ENCODE measurements at places on chromosomes 3 and 15. TPM values are rescaled to one million over a fixed set of nuclear protein-coding genes. Genes with fewer than 3 reads are reported as not detected.

DNA sequence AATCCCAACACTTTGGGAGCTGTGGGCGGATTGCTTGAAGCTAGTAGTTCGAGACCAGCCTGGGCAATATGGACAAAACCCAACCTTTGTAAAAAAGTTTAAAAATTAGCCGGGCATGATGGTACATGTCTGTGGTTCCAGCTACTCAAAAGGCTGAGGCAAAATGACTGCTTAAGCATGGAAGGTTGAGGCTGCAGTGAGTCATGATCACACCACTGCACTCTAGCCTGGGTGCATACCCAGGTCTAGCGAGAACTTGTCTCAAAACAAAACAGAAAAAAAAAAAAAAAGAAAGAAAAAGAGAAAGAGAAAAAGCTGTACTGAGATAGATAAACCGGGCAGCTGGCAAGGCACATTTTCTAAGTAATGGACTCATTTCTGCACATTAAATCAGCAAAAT is 10.6 kb downstream of the ARPP19 start:
- DNase-seq, result no peak

GRCh38 chr15:70818580-70818979 is 35.4 kb downstream of the LARP6 start:
- DNase-seq, result no peak

- no peak for DNase-seq
These were observed 37.7 kb upstream of the GNB5 start for GRCh38 chr15:52228921-52229320.

DNA sequence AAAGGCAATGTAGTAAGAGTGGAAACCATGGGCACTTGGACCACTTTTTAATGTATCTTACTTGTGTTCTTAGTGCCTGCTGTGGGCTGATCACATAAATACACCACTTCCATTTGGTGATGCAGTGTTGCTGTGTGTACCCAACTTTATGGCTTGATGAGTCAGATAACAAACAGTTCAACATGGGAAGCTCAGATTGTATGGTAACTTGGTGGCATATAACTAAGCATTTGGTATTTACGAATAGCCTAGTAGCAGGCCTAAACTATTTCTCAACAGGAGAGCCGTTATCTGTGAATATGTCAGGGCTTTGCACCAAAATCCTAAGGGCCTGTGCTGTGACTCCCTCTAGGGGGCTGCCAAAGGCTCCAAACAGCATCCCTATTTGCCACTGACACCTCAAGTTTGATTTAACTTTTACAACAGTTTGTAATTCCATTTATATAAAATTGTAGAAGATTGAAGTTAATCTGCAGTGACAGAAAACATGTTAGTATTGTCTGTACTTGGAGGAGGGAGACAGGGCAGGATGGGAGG is 640.4 kb upstream of the CADM2 start:
- DNase-seq, result no peak

- no peak for DNase-seq
These were observed 500 bp upstream of the RAB6B start for GRCh38 chr3:133896002-133896761.

Gene TM4SF18
- total RNA-seq, result 35.5 TPM

Measured in uterus (tissue), 4 donors.